ENCODE measurements at places on chromosomes 2 and 18. TPM values are rescaled to one million over a fixed set of nuclear protein-coding genes. Genes with fewer than 3 reads are reported as not detected.

GRCh38 chr2:173033084-173033483 lies 42.6 kb upstream of the MAP3K20 start:
- DNase-seq: no peak

- no peak for DNase-seq
Measured at GRCh38 chr2:141260911-141261310, 869.9 kb downstream of the LRP1B start.

DNA sequence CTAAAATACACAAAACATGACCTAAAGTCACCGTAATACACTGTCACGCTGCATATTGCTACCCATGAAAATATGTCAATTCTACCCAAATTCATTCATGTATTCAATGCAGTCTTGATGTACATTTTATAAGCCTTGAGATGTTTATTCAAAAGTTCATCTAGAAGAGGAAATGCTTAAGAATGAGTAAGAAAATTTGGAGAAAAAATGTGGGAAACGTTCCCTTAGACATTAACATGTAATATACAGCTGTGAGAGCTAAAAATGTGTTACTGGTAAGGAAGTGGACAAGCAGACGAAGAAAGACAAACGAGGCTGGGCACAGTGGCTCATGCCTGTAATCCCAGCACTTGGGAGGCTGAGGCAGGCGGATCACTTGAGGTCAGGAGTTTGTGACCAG lies 37.3 kb downstream of the THAP4 start:
- DNase-seq: no peak

DNA sequence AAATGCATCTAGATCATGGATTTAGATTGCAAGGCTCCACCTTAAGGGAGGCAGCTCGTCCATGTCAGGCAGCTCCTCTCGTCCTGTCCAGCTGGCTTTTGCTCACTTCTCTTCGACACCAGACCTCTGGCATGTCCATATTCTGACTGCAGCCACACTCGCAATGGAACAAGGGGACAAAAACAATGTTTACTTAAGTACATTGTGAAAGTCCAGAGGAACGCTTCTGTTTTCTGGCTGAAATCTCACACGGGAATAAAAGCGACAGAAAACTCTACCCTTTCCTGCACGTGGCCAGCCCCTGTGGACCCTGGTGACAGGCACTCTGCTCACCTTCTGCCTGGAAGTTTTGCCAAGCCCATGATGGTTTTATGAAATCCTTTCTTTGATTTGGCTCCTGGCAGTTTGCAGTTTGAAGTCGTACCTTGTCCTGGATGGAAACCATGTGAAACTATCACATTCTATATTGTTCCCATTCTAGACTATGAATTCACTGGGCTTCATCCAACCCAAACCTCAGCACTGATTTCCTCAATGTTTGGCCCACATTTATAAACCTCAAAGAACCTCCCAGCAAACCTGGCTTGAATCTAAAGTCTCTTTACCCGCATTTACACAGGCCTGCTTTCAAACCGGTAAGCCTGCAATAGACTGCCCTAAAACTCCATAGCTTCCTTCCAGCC lies 134.3 kb upstream of the PIEZO2 start:
- DNase-seq: no peak

Gene BMPR2
- 5.5 TPM for total RNA-seq
